T-helper 1 cell (primary cell): ENCODE measurements at places on chromosomes 6 and 20.

DNA sequence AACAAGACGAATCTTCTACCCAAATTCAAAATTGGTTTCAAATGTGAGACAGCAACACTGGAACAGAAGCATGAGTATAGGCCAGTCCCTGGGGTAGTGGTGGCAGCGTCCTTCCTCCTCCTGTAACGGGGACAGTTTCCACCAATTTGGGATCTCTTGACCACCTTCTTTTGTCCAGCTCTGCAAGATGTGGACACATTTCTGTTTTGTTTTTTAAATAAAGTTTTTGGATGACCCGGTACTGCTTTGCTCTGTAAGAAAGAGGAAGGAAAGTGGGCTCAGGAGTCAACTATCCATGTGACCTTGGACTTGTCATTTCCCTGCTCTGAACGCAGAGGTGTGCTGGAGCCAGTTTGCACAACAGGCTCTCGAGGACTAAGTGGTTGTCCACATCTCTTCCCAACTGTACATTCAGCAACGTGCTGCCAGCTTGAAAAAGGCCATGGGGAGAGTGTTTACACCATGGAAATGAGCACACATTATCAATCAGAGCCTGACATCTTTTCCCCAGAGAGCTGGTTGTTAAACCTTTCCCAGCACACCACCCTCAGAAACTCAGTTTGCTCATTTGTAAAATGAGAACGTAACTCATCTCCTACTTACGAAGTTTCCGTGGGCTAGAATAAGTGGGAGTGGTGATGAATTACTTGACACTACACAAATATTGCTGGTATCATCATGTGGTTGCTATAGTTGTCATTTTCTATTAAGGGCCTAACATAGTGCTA is 66.5 kb downstream of the ADTRP start:
- no peak for DNase-seq

DNA sequence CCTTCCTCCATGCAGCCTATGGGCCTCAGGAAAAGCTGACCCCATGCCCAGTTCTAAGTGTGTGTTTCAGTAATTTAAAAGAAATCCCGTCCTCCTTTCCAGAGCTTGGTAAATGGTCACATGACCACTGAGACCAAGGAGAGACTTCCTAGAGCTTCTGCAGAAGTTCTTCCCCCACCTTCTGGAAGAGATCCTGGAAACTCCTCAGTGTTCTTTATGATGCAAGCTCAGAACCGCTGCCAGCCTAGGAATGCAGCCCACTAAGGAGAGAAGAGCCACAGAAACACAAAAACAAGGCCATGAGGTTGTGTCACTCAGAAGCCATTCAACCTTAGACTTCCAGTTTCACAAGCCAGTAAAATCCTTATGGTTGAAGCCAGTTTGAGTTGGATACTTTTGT is 348.4 kb downstream of the TPBG start:
- no peak for DNase-seq

GRCh38 chr20:53874706-53875105 is 195.7 kb downstream of the BCAS1 start:
- DNase-seq: no peak

DNA sequence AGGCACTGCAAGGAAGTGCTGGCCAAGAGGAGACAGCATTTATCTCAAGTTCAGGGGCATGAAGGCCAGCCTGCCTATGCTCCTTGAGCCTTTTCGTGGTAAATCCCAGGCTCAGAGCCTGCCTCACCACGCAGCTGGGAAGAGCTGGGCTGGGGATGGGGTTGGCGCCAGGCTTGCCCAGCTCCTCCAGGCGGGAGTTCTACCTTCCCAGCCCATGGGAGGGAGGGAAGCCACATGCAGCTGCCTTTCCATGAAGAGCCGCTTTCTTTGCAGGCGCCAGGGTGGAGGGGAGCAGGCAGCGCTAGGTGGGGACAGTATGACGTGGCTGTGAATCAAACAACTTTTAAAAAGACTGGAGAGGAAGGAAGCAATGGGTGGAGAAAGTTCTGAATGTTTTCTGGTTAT is 19.5 kb upstream of the SIRT5 start:
- no peak for DNase-seq

GRCh38 chr6:93433592-93433991 is 14.2 kb upstream of the EPHA7 start:
- no peak for DNase-seq

DNA sequence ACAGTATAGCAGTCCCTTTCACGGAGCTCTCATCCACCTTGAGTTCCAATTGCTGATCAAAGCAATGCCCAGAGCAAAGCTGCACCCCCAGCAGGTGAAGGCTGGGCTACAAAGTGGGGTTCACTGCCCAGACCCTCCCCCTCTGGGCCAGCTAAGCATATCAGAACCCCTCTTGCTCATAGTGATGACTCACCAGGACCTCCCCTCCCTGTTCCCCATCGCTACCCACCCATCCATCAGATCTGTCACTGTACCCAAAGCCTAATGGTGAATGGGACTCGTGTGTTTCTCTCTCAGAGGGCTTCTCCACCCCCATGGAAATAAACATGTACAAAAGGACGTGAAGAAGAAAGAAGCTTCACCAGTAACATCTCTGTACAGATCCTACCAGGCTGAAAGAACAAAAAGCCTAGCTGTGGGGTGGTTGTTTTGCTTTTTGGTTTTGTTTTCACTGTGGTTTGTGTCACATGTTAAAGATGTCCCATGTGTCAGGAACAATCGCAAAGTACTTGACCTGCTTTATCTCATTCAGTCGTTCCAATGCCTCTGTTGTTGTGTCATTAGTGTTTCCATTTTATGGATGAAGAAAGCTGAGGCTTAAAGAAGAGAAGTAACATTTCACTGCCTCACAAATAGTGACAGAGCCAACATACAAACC is 518.5 kb downstream of the CD83 start:
- peak; percentile 55 for DNase-seq

GRCh38 chr6:141388666-141389065 is 744.1 kb upstream of the GJE1 start:
- no peak for DNase-seq

DNA sequence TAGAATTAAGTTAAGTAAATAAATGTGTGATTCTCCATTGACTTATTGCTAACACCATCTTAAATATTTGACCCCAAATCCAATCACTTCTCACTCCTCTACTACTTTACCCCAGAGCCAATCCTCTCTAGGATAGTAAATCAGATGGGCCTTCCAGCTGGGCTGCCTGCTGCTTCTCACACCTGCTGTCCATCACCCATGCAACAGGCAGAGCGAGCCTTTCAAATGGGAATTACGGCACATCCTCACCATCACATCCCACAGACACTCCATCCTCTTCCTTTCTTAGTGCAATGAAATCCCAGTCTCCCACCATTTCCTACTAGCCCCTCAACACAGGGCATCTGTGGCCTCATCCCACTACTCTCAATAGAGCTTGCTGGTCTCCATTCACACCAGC is 34.0 kb downstream of the HLA-F start:
- DNase-seq: no peak

DNA sequence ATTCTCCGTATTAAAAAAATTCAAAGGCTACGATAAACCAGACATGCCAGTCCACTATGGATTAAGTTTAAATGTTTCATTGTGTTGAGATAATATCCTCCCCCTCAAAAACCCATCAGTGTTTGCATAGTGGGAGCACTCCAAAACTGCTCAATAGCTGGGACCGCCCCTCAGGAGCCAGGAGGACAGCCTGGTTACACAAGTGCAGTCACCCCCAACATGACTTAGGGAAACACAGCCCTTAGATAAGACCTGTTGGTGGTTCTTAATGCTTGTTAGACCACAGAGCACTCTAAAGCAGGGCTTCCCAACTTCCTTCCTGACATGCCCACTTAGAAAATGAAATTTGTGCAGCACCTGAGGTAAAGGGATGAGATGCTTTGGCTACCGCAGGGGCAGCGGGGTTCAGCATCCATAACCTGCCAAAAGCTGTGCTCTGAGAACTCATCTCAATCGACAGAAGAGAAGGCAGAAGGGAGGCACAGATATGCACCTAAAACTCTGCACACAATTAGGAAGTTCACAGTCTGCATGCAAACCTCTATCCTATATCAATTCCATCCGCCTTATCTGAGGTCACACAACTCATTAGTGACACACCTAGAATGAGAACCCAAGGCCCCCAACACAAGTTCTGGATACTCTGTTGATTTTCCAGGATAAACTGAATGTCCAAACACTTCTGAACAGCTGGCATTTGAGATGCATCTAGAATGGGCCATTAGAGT is 74.3 kb downstream of the RALGAPA2 start:
- no peak for DNase-seq

- no peak for DNase-seq
These were observed 37.7 kb downstream of the KIF25 start for GRCh38 chr6:168035098-168035660.

DNA sequence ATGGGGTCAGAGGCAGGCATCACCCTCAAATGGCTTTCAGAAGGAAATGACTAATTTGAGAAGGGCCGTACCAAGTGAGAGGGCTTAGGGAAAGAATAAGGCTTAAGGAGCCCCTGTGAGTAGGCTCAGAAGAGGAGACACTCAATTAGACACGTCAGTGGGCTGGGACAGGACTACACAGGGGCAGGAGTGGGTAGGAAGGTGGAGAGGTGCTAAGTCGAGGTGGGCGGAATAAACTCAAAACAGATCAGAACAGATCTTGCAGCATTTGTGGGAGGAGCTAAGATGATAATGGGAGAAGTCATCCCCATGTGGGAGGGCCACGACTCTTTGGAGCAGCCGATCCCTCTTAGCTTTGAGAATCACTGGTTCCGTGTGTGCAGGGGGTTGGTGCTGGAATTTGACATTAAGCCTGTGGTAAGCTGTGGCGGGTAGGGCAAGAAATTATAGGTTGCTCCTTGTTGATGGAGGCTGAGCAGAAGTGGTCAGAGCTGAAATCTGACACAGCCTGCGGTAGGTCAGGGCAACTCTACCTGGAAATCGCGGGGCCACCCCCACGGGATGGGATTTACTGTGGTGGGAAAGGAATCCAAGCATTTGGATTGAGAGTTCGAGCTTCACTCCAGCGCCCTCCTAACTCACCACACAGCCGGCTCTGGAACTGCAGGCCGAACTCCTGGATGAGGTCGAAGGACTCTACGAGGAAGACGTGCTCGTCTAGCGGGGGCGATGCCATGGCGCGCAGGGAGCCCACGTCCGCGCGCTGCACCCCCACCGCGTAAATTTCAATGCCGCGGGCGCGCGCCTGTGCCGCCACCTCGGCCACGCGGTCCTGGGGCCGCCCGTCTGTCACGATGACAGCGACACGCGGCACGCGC is 2.8 kb upstream of the RBPJL start:
- DNase-seq: no peak

- no peak for DNase-seq
These were observed 17.5 kb downstream of the TMEM244 start for GRCh38 chr6:129843573-129843972.

- no peak for DNase-seq
These were observed 54.0 kb downstream of the PHACTR2 start for GRCh38 chr6:143731789-143732188.

- no peak for DNase-seq
These were observed 775.8 kb upstream of the FLRT3 start for GRCh38 chr20:15113144-15113773.

- no peak for DNase-seq
These were observed 154.1 kb downstream of the TMEM242 start for GRCh38 chr6:157169226-157169625.

GRCh38 chr6:116662202-116662601 is 6.4 kb downstream of the ZUP1 start:
- no peak for DNase-seq

DNA sequence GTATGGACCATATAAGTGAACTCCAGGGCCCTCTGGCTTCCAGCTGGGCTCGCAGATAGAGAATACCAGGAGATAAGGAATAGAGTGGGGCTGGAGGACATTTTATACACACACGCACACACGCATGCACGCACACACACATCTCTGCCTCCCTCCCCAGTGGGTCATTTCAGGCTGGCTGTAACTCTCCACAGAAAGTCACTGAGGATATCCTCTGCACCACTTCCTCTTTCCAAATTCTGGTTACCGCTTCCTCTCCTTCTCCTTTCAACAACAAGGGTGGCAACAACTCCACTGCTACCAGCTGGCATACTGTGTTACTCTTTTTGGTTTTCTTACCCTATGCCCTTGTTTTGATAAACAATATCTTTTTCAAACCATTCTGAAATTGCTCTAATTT is 280.2 kb downstream of the COL12A1 start:
- no peak for DNase-seq

DNA sequence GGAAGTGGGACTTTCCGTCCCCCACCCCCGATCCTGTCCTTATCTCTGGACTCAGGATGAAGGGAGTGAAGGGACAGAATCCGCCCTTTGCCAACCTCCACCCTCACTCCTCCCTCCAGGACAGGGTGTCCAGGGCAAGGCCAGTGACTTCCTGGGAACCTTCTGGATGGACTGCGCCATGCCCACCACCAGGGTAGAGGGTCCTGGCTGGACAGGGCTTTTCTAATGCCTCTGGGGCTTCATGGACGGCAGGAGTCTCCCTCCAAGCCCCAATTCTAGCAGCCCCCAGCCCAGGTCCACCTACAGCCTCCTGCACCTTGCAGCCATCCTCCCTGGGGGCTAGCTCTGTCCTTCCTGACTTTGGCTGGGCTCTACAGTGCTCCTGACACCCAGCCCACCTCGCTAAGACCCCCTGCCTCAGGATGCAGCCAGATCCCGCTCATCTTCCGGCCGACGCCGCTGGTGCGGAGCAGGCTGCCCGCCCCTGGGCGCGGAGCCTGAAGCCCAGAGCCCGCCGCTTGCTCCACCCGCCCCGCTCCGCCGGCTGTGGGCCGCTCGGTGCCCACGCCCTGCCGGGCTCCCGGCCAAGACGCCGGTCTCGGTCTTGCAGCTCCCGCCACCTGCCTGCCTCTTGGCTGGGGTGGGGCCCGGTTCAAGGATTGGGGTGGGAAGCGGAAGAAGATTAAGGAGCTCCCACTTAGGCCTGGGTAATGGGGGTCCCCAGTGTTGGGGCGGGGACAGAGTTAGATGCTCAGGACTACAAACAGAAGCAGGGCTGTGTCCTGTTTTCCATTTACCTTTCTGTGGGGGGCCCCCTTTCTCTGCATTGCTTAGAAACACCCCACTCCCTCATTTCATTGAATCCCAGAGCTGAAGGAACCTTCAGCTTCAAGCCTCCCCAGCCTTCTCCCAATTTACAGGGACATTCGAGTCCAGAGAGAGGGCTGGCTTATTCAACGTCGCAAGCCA is 72.8 kb downstream of the MDGA1 start:
- DNase-seq: no peak

DNA sequence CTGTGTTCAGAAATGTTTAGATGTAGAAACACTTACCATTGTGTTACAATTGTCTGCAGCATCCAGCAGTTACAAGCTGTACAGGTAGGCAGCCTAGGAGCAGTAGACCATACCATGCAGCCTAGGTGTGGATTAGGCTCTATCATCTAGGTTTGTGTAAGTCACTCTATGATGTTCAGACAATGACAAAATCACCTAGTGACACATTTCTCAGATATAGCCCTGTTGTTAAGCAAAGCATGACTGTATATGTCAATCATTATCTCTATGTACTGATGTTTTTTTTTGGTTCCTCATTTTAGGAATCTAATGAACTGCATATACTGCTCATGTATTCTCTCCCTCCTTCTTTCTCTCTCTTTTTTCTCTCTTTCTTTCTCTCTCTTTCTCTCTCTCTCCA is 22.2 kb downstream of the CST8 start:
- no peak for DNase-seq

GRCh38 chr20:57619051-57619831 is 985 bp downstream of the ZBP1 start:
- DNase-seq: peak; percentile 96
